Astrocyte of the hippocampus (primary cell): ENCODE measurements at places on chromosomes 11 and 22.
A peak's percentile ranks its signal among the peaks of the same experiment; 100 is the strongest.

DNA sequence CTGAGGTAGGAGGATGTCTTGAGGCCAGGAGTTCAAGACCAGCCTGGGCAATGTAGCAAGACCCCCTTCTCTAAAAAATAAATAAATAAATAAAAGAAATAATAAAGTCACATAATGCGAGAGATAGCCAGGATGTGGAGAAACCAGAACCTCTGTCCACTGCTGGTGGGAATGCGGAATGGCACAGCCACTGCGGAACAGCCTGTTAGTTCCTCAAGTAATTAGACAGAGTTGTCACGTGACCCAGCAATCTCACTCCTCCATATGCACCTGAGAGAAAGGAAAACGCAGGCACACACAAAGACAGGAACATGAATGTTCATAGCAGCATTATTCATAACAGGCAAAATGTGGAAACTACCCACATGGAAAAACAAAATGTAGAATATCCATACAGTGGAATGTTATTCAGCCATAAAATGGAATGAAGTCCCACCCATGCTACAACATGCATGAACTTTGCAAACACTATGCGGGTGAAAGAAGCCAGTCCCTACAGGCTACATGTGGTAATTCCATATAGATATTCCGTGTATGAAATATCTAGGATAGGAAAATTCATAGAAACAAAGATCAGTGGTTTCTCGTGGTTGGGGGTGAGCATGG is 27.4 kb downstream of the LIF start:
- no peak for DNase-seq

DNA sequence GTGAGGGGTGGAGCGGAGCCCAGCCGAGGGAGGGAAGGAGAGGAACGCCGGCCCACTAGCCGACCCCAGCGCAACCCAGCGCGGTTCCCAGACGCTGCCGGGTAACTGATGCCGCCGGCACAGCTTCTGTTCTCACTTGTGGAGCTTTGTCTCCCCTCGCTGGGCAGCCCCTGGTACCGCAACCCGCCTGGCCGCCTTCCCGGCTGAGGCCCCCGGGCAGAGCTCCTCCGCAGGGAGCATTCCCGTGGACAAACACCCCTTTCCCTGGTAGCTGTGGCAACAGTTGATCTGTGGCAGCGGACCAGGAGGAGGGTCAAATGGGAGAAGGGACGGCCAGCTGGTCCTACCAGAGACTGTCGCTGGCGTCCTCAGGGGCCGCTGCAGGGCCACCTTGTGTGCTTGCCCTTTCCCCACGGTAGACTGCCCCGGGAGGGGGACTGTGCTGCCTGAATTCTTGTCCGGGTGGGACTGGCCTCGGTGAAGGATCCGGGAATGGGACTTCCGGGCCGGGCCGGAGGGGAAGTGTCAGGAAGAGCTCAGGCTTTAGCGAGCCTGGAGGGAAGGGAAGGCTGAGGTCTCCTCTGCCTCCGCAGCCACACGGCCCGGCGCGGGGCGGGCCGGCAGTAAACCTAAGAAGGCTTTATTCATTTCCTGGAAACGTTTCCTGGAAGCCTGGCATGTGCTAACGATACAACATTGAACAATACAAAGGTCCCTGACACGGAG is 468.0 kb downstream of the OPCML start:
- DNase-seq = peak; percentile 96

DNA sequence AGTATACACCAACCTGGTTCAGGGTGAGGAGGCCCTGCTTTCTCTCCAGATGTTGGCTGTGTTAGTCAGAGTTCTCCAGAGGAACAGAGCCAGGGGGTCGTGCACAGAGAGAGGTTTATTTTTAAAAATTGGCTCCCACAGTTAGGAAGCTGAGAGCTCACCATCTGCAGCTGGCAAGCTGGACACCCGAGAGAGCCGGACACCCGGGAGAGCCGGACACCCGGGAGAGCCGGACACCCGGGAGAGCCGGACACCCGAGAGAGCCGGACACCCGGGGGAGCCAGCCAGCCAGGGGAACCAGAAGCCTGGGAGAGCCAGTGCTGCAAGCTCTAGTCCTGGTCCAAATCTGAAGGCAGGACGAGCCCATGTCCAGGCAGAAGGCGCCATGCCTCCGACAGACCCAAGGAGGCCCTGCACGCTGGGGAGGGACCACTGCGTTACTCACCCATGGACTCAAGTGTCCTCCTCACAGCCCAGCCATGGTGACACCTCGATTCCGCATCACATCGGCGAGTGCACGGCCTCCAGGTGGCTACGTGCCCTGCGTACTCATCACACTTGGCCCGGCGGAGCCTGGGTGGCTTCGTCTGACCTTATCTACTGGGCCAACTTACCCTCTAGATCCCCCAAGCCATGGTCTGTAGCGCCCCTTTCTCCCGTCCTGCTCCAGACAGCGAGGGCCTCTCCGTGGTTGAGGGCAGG is 99.0 kb downstream of the BRD1 start:
- no peak for DNase-seq

DNA sequence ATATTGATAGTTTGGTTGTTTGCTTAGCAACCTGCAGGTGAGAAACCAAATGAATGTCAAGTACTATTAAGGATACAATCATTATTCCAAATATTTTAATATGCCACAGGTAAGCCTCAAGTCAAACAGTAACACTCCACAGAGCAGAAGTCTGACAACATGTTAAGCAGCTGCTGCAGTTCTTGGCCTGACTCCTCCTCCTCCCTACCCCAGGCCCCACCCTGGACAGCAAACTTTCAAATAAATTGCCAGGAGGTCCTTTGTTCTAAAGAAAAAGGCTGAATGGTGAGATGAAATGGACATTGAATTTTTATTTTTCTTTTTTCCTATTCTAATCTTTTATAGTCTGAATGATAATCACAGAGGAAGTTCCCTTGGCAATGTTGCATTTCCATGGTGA is 260.0 kb upstream of the POU2AF2 start:
- DNase-seq = no peak

DNA sequence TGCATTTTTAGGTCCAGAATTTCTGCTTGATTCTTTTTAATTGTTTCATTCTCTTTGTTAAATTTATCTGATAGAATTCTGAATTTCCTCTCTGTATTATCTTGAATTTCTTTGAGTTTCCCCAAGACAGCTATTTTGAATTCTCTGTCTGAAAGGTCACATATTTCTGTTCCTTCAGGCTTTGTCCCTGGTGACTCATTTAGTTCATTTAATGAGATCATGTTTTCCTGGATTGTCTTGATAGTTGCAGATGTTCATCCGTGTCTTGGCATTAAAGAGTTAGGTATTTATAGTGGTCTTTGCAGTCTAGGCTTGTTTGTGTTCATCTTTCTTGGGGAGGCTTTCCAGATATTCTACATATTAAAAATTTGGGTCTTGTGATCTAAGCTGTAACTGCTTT is 694.8 kb upstream of the CCDC179 start:
- peak; percentile 7 for DNase-seq

- DNase-seq = no peak
Measured at GRCh38 chr11:872799-873198, 30.1 kb downstream of the TSPAN4 start.

DNA sequence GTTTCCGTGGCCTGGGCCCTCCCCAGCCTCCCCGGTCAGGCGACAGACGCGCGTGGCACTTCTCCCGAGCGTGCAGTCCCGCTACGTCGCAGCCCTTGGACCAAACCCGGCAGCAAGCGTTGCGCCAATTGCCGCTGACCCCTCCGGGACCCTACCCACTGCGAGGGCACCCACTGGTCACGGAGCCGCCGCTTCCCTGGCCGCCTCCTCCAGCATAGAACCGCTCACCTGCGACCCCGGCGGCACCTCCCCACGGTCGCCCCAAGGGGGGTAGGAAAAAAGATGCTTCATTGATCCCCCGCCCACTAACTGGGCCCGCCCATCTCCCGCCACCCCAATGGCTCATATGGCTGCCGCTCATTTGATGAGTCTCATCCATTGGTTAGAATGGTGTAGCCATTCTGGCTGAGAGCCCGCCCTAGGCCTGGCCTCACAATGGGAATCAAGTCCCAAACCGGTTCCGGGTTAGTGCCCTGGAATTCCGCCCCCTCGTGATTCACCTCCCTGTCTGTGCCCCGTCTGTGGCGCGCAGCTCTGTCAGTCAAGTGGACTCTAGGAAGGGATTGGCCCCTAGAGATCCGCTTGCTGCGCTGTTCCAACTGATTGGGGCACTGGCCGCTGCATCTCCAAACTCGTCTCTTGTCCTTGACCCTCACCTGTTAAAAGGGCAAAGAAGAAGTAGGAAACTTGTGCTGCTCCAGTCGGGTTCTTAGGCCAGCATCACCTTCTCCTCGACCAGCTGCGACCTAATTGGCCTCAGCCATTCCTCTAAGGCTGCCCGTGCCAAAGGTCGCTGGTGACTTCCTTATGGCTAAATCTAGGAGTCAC is at the start of gene MSANTD4:
Gene MSANTD4 (minus strand): TSS at position 274 of the 828 bp plus-strand sequence. CDS start 11,323 bp downstream, outside the sequence.
- peak; percentile 100 for DNase-seq

DNA sequence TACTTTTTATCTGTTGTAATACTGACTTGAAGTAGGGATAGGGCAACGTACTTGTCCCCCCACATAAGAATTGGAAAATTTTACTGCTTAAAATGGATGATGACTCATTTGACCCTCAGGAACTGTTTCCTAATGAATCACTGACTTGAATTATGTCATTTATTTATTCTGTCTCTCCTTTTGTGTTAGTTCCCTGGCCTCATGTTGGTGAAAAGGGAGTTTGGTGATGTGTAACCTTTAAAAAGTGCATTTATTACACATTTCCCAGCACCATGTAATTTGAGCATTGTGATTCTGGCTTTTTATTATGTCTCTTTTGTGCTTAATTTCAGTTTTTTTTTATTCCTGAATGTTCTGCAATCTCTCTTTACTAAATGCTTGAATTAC is 20.3 kb upstream of the PGM2L1 start:
- DNase-seq = peak; percentile 77

DNA sequence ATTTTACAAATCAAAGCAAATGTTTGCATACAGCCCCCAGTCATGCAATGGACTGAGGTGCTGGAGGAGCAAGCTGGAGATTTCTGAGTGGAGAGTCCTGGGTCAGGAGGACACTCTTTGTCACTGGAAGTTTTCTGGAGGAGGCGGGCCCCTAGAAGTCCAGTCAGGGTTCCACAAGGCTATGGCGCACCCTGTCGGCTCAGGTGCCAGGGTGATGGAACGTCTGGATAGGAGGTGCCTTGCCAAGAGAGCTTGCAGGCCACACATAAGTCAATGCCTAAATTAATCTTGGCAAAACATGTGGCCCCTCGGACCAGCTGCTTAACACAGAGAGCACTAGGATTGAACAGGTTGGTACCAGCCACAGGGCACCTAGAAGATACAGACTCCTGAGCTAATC is 174.7 kb upstream of the CADM1 start:
- DNase-seq = no peak

GRCh38 chr11:131404010-131404409 is 33.6 kb downstream of the NTM start:
- no peak for DNase-seq

GRCh38 chr22:42711895-42712837 is 8.5 kb downstream of the A4GALT start:
- no peak for DNase-seq

GRCh38 chr22:24337894-24338645 is 67.4 kb downstream of the SPECC1L start:
- DNase-seq = no peak

- no peak for DNase-seq
Measured at GRCh38 chr11:70579316-70579955, 181.1 kb downstream of the CTTN start.

- DNase-seq = no peak
Measured at GRCh38 chr22:38220163-38220562, 18.4 kb downstream of the MAFF start.

GRCh38 chr11:2582351-2582945 is 117.3 kb downstream of the KCNQ1OT1 start:
- DNase-seq = peak; percentile 21

DNA sequence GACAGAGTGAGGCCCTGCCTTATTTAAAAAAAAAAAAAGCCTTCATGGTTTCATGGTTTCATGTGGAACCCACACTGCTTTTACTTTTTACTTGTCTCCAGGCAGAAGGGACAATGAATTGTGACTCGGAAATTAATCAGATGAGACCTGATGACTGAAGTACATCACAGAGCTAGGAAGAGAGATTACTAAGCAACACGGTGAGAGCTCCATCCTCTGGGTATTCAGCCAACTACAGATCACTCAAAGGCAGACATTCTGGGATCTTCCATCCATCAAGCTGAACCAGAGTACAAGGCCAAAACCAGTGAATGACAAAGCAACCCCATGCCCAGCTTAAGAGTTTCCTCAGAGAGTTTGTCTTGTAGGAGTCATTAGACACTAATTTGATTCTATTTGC is 433.2 kb downstream of the SOX6 start:
- peak; percentile 21 for DNase-seq

GRCh38 chr11:87036756-87037449 is 831 bp upstream of the TMEM135 start:
- DNase-seq = peak; percentile 41

- DNase-seq = no peak
Measured at GRCh38 chr11:103870821-103871309, 165.6 kb upstream of the DDI1 start.

DNA sequence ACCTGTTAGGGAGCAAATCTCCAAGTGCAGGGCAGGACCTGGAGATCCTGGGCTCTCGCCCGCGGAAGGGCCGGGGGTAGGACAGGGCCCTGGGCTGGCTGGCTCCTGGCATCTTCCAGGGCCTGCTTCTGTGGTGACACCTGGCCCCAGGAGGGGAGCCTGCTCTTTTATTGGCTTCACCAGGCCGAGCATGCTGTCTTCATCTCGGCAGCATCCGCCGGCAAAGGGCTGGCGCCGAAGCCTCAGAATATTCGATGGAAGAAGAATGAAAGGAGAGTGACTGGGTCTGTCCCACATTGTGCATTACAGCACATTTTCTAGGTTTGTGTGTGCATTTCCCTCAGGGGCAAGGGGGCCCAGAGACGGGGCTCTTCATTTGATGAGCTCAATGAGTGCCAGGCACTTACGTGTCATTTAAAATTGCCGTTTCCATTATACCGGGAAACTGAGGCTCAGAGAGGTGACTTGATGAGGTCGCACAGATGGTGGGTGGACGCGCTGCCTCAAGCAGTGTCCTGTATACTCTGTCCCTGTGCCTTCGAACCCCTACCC is 70.0 kb downstream of the RBX1 start:
- DNase-seq = no peak

GRCh38 chr11:99015634-99016454 is 4.9 kb upstream of the CNTN5 start:
- DNase-seq = peak; percentile 52

- no peak for DNase-seq
Measured at GRCh38 chr11:7632211-7632610, 41.1 kb downstream of the CYB5R2 start.

GRCh38 chr11:81839016-81839415 is 894.6 kb downstream of the FAM181B start:
- DNase-seq = no peak

GRCh38 chr22:44413211-44413610 is 84.8 kb downstream of the RTL6 start:
- DNase-seq = no peak
